ENCODE measurements at places on chromosomes 1 and 21. TPM values are rescaled to one million over a fixed set of nuclear protein-coding genes. Genes with fewer than 3 reads are reported as not detected.

GRCh38 chr1:88526456-88526855 is 157.6 kb upstream of the PKN2 start:
- no peak overlapping the region for H3K4me3 ChIP-seq
- no peaks in the 10 kb centered on the region for H3K4me1 ChIP-seq
- H3K27ac ChIP-seq = no peak overlapping the region
- H3K36me3 ChIP-seq = no peaks in the 10 kb centered on the region
- H3K27me3 ChIP-seq = no peaks in the 10 kb centered on the region
- DNase-seq = no peak

GRCh38 chr1:169361281-169361680 is 6.3 kb downstream of the NME7 start:
- H3K4me1 ChIP-seq = peaks cover 4% of the 10 kb centered on the region
- no peak overlapping the region for H3K4me3 ChIP-seq
- H3K36me3 ChIP-seq = no peaks in the 10 kb centered on the region
- H3K27me3 ChIP-seq = no peaks in the 10 kb centered on the region

DNA sequence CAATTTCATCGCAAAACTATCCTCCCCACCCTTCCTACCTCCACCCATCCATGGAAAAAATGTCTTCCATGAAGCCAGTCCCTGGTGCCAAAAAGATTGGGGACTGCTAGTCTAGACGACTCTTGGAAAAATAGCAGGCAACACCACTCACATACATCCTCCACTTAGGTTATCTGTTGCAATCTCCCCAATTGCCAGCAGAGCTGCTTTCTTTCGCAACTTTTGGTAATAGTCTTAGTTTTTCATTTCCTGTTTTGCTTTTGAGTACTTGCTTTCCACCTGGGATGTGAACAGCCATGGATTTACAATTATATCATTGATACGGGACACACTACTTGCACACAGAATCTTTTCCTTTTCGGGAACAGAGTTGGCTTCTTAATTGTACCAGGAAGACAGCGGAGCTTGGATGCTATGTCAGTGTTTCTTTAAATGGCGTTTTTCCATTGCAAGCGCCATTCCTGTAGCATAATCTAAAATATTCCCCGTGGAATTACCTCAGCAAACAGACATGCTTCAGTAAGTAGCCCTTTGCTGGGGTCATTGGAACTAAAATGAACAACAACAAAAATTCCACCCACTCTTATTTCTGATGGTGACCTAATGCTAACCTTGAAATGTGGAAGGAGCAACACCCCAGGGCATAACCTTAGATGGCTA is 183.3 kb upstream of the ADGRL2 start:
- H3K27me3 ChIP-seq = no peaks in the 10 kb centered on the region
- DNase-seq = no peak
- no peaks in the 10 kb centered on the region for H3K36me3 ChIP-seq
- no peak overlapping the region for H3K4me3 ChIP-seq
- no peak overlapping the region for H3K27ac ChIP-seq

DNA sequence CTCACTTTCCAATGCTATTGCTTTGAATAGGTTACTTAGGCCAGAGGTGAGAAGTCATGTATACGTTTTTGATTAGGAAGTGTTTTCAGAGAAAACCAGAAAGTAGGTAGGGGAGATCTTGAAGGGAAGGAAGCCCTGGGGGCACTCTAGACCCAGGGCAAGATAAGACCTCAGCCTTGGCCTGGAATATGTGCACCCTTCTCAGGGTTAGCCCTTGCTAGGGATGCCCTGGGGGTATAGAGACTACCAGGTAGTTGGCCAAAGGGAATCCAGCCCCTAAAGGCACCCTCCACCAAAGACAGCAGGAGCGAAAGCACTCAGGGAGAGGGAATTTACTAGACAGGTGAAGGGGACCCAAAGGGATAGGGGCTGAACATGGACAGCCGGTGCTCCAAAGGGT is 7.0 kb downstream of the TIAM1 start:
- H3K36me3 ChIP-seq = no peaks in the 10 kb centered on the region
- DNase-seq = no peak
- H3K4me3 ChIP-seq = no peak overlapping the region
- H3K27me3 ChIP-seq = no peaks in the 10 kb centered on the region

GRCh38 chr1:60470246-60470645 is 396.7 kb upstream of the C1orf87 start:
- no peaks in the 10 kb centered on the region for H3K27me3 ChIP-seq
- no peak overlapping the region for H3K27ac ChIP-seq
- H3K4me3 ChIP-seq = no peak overlapping the region
- no peak for DNase-seq

DNA sequence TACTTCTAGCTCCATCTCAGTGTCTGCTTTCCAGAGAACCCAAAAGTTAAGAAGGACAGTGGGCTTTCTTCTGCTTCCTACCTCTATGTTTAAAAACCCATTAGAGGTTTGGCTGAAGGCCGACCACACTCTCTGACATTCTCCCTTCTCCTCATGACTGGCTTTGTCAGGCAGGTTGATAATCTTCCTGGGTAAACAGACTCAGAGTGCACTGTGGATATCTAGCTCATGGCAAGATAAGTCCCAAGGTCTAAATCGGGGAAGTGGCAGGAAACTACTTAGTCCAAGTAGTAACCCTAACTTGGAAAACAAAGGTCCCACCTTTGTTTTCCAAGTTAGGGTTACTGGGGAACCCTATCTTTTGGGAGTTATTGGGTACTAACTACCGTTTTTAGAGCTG is 161.9 kb upstream of the SPAG17 start:
- H3K4me3 ChIP-seq = no peak overlapping the region
- no peak for DNase-seq
- H3K4me1 ChIP-seq = no peaks in the 10 kb centered on the region
- H3K36me3 ChIP-seq = no peaks in the 10 kb centered on the region
- no peaks in the 10 kb centered on the region for H3K27me3 ChIP-seq

GRCh38 chr1:220991506-220991905 is 112.3 kb downstream of the HLX start:
- no peaks in the 10 kb centered on the region for H3K4me1 ChIP-seq
- H3K27ac ChIP-seq = no peak overlapping the region
- no peak overlapping the region for H3K4me3 ChIP-seq
- H3K27me3 ChIP-seq = no peaks in the 10 kb centered on the region

GRCh38 chr1:223878598-223879325 is 33.0 kb upstream of the TP53BP2 start:
- no peak overlapping the region for H3K4me3 ChIP-seq
- no peaks in the 10 kb centered on the region for H3K27me3 ChIP-seq
- H3K27ac ChIP-seq = no peak overlapping the region
- H3K4me1 ChIP-seq = no peaks in the 10 kb centered on the region
- H3K36me3 ChIP-seq = no peaks in the 10 kb centered on the region

GRCh38 chr1:31650161-31651088 is 5.7 kb upstream of the PEF1 start:
- no peak overlapping the region for H3K27ac ChIP-seq
- H3K4me3 ChIP-seq = no peak overlapping the region
- H3K36me3 ChIP-seq = no peaks in the 10 kb centered on the region
- no peak for DNase-seq
- no peaks in the 10 kb centered on the region for H3K4me1 ChIP-seq

- H3K27ac ChIP-seq = peak overlapping the region; percentile 89
- no peaks in the 10 kb centered on the region for H3K36me3 ChIP-seq
- DNase-seq = peak; percentile 37
- no peaks in the 10 kb centered on the region for H3K27me3 ChIP-seq
- peak overlapping the region; percentile 94 for H3K4me3 ChIP-seq
These were observed 1.1 kb downstream of the POGZ start for GRCh38 chr1:151457911-151458801.

GRCh38 chr1:2966449-2967328 is 54.6 kb upstream of the ACTRT2 start:
- no peak for DNase-seq
- H3K36me3 ChIP-seq = no peaks in the 10 kb centered on the region
- no peak overlapping the region for H3K27ac ChIP-seq

- DNase-seq = no peak
- no peak overlapping the region for H3K4me3 ChIP-seq
- H3K4me1 ChIP-seq = no peaks in the 10 kb centered on the region
These were observed 326.4 kb downstream of the TGFB2 start for GRCh38 chr1:218671573-218671972.

DNA sequence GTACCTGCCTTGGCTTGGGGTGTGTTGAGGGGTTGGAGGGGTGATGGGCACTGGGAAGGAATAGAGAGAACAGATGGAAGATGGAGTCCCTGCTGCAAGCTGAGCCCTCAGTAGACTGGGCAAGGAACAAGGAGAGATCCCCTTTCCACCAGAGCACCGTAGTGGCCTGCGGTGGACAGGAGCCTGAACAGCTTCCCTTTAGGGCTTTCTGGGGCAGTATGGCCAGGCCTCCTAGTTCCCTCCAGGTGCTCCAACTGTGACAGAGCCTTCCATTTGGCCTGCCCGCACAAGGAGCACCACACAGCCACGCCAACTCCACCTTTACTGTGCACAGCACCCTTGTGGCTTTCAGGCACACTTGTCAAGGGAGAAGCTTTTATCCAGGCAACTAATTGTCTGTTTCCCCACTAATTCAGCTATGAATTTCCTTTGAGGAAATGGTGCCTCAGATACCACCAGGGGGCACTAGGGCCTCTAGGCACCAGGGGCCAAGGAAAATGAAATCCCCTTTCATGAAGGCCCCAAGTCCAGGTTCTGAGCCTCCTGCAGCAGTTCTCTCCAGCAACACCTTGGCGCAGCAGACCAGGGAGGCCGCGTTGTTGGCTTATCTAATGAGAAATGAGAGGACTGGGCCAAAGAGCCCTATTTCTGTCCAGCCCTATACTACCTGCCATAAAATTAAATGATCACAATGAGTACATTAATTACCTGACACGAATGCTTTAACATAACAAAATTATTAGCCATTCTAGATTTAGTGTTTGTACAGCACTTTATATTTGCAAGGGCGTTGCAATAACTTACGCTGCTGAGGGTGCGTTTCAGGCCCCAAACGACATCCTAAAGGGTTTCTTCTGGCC is 23.1 kb upstream of the ERI3 start:
- no peak for DNase-seq
- H3K4me3 ChIP-seq = no peak overlapping the region

DNA sequence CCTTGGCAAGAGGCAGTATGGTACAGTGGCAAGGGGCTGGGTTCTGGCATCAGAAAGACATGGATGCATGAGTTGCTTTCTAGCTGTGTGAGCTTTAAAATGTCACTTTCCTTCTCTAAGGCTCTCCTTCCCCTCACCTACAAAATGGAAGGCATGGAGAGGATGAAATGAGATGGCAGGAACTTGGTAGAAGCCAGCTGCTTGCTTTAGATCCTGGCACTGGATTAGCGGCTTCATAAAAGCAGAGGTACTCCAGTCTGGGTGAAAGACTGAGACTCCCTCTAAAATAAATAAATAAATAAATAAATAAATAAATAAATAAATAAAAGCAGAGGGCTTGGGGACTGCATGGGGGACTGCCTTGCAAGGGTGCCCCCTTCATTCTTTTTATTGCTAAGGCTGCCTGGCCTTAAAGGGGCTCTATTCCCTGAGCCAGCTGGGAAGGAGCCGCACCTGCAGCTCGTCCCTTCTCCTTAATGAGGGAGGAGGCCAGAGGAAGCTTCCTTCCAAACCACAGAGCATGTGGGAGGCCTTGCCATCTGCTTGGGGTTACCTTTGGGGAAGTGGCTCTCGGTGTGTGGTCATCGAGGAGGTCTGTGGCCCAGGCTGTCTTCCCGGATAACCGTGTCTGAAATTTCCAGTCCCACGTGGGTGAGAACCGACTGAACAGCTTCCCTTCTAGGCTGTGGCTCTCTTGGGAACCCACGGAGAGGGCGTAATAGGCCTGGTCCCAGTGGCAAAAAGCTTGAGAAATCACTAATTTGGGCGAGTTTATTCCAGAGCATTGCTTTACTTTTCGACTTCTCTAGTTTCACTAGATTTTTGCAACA is 2.0 kb upstream of the ATP13A2 start:
- H3K4me3 ChIP-seq = no peak overlapping the region
- H3K4me1 ChIP-seq = peaks cover 27% of the 10 kb centered on the region
- peaks cover 4% of the 10 kb centered on the region for H3K36me3 ChIP-seq
- peak; percentile 15 for DNase-seq
- H3K27ac ChIP-seq = no peak overlapping the region
- no peaks in the 10 kb centered on the region for H3K27me3 ChIP-seq

Gene CELSR2
- 0.19 TPM for total RNA-seq

Gene CCDC27
- total RNA-seq = not detected

Gene EXTL1
- total RNA-seq = not detected

Data from GM12878 (cell line).